Stimulated activated CD4-positive, alpha-beta T cell treated with anti-CD3 and anti-CD28 coated beads, Interleukin-1b, Interleukin-23, amount 100 ng/mL, for 1 hour (primary cell): ENCODE measurements at places on chromosomes 4 and X.

DNA sequence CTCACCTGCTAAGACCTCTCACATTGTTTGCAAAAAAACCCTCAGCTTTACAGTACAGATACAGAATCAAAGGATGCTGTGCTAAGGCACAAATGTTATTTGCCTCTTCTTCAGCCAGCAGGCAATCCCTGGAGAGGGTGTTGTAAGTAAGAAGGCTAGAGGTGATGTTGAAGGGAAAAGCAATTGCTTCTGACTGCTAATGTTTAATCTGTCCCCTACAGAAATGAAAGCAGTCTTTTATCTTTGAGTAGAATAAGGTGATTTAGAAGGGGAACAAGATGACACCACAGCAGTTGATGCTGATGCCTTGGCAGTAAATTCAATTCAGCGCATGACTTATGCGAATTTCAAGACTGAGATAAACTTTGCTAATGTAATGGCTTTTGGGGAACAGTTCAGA, 1064.8 kb upstream of the IGFBP7 start:
- no peak for DNase-seq

DNA sequence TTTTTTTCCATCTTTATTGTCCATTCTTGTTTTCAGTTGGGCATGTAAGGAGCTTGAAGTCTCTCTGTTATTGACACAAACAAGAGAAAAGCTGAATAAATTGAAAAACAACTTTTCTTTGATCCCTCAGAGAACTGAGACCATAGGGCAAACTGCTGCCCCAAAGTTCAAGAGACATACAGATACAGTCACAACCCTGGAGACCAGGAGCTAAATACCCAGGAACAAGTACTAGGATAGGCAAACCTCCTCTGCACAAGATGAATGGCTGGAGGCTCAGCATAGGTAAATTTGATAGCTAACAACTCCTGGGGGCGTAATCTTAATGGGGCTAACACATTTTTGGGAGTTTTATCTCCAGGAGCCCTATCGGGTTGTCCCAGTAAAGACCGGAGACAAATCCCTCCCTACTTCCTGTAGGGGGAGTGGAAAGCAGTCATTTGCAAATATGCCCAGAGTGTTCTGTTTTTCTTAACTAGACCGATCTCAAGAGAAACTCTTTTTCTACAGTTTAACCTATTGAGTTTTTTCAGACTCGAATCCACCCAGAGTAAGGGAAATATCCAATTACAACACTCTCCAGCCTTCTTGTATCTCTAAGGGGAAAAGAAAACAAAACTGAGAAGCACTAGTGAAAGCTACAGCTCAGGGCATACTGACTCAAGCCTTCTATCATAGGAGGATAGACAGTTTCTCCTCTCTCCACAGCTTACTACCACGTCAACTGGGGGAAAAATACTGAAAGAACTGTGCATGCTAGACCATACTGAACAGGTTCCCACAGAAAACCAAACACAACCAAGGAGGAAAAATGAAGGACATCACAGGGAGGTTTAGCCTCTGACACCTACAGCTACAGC, 23.1 kb downstream of the MAGEA8 start:
- no peak for DNase-seq

DNA sequence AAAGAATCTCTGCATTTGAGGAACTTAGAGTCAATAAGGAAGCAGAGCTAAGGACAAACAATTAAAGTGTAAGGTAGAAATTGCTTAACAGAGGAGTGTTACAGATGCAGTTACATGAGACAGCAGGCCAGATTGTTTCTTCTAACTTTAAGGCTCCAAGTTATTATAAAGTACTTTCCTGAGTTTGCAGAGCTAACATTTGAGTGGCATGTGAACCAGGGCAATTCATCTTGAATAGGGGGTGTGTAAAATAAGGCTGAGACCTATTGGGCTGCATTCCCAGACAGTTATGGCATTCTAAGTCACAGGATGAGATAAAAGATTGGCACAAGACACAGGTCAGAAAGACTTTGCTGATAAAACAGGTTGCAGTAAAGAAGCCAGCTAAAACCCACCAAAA, 7.6 kb upstream of the LNX1 start:
- DNase-seq, result no peak

DNA sequence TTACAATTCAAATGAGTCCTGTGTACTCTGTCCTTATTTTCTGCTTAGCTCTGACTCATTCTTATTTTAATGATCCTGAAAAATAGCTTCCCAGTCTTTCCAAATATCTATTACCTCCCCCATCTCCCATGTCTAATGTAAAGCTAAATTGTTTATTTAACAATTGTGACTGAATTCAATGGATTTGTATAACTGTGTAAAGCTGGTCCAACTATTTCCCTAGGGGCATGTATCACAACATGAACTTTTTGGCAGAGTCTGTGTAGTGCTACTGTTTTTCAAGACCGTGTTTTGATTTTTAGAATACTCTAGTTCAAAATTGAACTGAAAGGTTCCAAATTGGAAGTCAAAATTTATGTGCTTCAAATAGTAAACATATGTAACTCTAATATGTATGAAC, 67.8 kb downstream of the SPCS3 start:
- no peak for DNase-seq

GRCh38 chr4:38703635-38704034, 39.6 kb downstream of the KLF3 start:
- no peak for DNase-seq

GRCh38 chr4:147096667-147097604, 151.3 kb upstream of the TTC29 start:
- DNase-seq, result no peak

- DNase-seq, result no peak
These were observed 54.1 kb upstream of the CLDN34 start for GRCh38 chrX:9913146-9913433.

- no peak for DNase-seq
These were observed 81.7 kb downstream of the FREM3 start for GRCh38 chr4:143618811-143619210.

DNA sequence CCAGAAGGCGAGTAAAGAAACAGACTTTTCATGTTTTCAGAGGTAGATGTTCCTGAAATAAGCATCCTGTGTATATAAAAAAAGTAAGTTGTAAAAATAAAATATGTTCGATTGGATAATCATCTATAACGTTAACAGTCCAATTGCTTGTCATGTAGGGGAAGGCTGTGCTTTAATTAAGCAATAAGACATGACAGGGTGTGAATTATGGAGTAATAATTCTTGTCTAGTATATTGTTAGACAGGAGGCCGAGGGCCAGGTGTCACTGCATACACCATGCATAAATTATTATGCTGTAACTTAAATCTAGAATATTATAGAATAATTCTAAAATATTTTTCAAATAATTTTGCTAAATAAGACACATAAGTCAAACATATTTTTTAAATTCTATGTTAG, 494.6 kb upstream of the TENM3 start:
- DNase-seq, result no peak

GRCh38 chrX:10769696-10770619, 149.6 kb upstream of the MID1 start:
- DNase-seq, result no peak

DNA sequence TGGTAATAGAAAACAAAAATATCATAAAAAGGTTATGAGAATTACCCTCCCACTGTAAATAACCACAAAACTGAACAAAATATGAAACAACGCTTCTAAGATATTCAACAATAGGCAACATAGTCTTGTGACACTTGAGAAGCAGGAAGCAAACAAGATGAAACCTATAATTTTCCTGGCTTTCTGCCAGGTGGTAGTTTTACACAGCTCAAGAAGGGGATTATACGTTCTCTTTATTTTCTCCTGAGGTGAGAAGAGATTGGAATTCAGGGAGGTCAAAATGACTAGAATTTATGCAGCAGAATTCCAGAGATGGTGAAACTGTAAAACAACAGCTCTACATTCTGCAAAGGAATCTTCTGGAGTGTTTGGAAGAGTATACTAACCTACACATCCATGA, 186.0 kb downstream of the HHIP start:
- no peak for DNase-seq
